Astrocyte of the spinal cord (primary cell): ENCODE measurements at places on chromosomes 3 and 15.
A peak's percentile ranks its signal among the peaks of the same experiment; 100 is the strongest.

DNA sequence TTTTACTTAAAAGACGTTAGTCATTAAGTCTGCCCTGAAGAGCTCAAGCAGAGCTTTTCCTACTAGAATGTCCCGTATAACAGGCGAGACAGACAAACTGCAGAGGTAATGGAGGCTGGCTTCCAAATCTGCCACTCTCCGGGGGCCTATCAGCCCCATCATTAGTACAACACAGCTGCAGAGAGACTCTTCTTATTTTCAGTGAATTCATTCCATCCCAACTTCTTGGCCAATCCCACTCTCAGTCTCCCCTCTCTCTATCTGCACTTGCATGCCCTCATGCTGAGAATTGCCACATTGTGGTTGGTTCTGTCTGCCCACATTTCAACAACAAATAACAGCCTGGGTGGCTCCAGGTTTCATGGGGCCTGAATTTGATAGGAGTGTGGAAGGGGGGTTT, 412.7 kb downstream of the ERC2 start:
- DNase-seq = peak; percentile 13

DNA sequence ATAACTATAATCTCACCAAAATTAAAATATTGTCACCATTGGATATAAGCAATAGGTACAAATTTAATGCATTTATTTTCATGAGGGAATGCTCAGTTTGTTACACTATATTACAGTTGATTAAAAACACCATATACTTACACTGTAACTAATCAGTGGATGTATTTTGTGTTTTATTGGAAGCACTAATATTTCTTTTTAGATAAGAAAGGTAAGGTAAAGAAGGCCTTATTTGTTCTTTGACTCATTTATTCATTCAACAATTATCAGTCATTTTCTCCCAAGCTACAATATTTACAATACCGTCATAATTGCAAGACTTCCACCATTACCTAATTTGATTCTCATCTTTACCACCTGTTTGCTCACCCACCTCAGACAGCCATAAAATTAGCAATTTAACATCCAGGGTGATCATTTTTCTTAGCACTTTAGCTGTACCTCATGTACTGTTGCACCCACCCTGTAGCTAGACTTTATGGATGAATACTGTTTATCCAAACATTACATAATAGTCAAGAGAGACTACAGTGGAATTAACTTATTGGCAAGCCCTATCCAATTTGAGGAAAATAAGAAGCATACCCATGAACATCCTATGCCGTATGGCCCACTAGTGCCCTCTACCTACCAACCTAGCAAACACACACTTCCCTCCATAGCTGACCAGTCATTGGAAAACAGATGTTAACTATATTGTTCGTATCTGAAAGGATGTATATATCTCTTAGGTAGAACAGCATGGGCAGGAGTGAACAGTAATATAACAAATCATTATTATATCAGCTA, 229.6 kb downstream of the BBX start:
- DNase-seq = peak; percentile 33

- DNase-seq = no peak
These were observed 26.3 kb downstream of the ALS2CL start for GRCh38 chr3:46667061-46667621.

DNA sequence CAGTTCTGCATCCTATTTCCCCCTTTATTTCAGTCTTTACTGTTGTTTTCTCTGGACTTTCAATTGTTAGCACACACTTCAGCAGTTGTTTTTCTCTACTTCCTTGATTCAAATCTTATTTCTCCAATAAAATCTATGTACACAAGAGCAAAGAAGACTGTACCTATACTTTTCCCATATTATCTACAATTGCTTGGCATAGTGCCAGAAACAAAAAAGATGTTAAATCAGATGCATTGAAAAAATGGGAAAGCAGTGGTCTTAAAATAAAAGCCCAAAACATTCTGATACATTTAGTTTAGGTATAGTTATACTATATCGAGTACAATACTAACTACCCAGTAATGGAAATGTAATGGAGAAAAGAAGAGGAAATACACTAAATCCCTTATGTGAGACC, 265.1 kb downstream of the UBE2E2 start:
- no peak for DNase-seq

DNA sequence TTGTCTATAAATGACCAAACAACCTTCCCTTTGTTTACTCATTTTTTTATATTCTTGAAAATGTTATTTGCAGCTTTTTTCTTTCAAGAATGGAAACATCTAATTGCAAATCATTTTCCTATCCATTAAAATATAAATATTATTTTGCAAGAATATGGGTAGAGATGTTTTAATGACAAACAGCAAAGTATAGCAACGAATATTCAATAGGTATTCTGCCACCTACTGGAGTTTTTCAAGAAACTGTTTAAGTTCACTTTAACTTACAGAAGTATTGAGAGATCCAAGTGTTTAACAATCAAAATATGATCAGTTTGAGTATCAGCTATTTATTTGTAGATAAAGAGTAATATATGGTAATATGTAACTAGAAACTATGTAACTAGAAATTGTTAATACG, 6.9 kb upstream of the EOGT start:
- no peak for DNase-seq

- DNase-seq = no peak
These were observed 6.3 kb downstream of the IDH3A start for GRCh38 chr15:78155355-78155939.

- DNase-seq = no peak
These were observed 12.1 kb upstream of the SKOR1 start for GRCh38 chr15:67813104-67813634.

DNA sequence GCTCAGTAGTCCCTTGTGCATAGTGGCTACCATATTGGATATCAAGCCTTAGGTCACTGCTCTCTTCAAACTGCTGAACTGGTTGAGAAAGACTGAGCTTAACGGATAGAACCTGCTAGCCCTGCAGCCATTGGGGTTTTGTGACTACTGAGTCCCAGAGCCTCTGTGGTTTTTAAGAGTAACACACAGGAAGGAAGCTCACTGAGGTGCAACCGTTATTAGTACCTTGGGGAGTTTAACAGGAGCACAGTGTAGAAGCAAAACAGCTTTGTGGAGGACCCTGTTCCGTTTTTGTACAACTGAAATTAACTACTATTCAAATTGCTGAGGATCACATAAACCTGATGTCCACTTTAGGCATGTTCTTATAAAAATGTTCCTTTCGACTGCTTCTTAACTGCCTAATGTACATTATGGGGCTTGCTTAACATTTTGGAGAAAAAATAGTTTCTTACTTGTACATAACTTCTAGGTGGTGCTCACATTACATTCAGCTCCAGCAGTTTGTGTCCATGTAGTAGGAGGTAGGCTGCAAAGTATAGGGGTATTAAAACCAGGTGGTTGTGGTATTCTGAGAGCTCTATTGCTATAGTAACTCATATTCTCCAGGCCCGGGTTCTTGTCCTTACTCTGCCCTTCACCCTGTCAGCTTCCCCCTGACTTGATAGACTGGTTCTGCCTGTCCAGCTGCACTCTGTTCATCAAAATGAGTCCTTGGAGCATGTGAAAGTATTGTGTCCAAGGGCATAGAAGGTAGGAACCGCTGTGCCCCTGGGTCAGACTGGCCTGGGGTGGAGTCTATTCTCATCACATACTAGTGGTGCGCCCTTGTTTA, 17.3 kb downstream of the PXK start:
- DNase-seq = no peak

- DNase-seq = no peak
These were observed 1371.6 kb upstream of the EPHA6 start for GRCh38 chr3:95442766-95443165.

DNA sequence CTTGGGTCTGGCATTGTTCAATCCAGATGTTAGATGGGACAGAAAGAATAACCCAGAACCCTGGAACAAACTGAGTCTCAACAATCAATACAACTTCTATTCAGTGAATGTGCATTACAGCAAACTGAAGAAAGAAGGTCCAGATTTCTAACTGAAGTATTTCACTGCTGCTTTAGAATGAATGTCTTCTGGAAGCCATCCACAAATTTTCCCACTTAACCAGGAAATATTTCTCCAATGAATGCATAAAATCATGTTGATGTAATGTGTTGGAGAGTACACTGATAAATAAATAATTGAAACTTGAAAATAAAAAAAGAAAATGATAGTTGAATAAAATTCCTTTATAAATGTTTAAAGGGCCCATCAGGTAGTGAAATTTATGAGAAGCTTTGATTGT, 658.6 kb downstream of the ZBBX start:
- no peak for DNase-seq

DNA sequence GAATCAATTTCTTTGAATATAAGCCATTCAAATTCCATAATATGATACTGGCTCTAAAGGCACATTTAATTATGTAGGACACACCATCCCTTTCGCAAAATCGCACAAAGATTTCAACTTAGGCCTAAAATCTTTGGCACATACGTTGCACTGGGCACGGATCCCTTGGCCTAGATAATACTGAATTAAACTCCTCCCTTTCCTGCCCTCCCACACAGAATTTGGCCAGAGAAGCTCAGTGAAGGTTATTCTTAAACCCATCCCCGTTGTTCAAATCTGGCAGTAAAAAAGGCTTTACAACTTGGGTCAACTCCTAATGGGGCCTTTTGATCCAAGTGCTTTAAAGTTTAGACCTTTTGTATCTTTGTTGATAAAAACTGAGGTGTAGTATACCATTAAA, 247.2 kb downstream of the PTPRG start:
- no peak for DNase-seq

DNA sequence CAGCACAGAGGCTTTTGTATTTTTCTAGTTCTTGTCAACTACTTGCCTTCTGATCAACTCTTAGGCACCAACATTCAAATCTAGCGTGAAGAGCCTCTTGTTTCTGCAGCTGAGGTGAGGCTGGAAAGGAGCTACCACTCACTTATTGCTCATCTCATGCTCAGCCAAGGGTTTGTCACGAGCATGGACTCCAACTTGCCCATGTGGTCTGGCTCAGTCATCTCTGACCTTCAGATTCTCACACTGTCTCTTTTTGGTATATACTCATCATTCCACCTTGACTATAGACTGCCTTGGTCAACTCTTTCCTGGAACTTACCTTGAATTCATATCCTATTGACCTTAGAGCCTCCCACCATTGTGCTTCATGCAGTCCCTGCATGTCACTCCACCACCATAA, 5.2 kb upstream of the GJD2 start:
- DNase-seq = no peak

DNA sequence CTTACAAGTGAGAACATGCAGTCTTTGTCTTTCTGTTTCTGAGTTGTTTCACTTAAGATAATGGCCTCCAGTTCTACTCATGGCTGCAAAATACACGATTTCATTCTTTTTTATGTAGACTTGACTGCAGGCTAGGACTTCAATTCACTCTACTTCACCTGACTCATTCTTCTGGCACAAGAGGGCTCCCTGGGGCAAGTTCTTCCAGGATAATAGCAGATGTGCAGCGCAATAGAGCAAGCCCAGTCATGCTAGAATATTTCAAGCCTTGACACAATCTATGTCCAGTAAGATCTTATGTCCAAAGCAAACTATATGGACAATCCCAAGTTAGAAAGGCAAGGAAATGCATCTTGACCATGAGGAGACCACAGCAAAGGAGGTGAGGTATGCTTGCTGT, 211.7 kb upstream of the GADL1 start:
- DNase-seq = peak; percentile 87

DNA sequence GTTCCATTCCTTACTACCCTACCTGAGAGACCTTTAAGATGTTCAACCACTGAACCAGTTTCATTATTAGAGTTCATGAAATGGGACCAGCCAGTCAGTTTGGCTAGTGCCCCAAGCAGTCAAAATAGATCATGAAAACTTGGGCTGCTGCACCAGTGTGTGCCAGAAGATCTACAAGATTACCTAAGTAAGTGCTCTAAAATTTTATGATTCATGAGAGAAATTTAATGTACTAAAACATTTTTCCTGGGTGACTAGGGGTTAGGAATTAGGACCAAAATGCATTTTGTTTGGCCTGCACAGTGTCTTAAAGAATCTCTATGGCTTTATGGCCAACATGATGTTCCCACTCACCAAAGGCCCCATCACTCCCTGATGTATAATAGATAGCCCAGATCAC, 214.7 kb downstream of the ATP8B4 start:
- DNase-seq = no peak

DNA sequence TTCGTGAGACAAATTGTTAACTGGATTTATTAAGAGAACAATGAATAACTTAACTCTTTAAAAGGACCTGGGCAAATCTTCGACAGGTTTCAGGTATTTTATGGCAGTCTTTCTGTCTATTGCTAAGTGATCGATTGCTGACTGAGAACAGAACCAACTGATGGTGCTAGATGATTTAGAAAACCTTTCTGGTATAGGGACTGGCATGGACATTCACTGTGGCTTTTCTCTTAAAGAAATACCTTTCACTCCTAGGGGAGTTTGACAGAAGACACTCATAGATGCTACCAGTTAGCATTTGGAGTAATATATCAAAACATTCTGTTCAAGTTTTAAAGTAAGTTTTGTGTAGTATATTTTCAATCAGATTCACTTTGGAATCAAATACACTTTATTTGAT, 654 bp downstream of the PPARG start:
- no peak for DNase-seq

GRCh38 chr15:40282869-40283614, at the start of gene ANKRD63:
Gene ANKRD63 (minus strand): TSS chr15:40283064. CDS start chr15:40282586, 478 bp downstream.
- no peak for DNase-seq

DNA sequence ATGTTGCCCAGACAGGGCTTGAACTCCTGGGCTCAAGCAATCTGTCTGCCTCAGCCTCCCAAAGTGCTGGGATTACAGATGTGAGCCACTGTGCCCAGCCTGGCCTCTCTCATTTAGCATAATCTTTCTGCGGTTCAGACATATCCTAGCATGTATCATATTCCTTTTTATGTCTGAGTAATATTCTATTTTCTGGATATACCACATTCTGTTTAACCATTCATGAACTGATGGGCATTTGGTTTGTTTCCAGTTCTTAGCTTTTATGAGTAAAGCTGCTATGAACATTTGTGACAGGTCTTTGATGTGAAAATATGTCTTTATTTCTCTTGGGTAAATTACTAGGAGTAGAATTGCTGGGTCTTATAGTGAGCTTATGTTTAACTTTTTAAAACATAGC, 23.5 kb downstream of the FAM81A start:
- DNase-seq = no peak

GRCh38 chr3:127809211-127809610, 13.1 kb downstream of the MGLL start:
- no peak for DNase-seq

GRCh38 chr15:74185710-74186348, 12.3 kb downstream of the ISLR start:
- no peak for DNase-seq

- DNase-seq = no peak
These were observed 69.4 kb downstream of the ITPR1 start for GRCh38 chr3:4562595-4562994.

DNA sequence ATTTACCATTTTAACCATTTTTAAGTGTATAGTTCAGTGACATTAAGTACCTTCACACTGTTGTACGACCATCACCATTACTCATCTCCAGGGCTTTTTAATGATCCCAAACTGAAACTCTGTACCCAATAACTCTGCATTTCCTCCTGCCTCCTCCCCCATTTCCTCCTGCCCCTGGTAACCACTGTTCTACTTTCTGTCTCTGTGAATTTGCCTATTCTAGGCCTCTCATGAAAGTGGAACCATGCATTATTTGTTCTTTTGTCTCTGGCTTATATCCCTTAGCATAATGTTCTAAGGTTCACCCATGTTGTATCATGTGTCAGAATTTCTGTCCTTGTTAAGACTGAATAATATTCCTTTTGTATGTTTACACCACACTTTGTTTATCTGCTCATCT, 154.2 kb downstream of the MECOM start:
- no peak for DNase-seq
